ENCODE measurements at places on chromosomes 2 and 18. TPM values are rescaled to one million over a fixed set of nuclear protein-coding genes. Genes with fewer than 3 reads are reported as not detected.

DNA sequence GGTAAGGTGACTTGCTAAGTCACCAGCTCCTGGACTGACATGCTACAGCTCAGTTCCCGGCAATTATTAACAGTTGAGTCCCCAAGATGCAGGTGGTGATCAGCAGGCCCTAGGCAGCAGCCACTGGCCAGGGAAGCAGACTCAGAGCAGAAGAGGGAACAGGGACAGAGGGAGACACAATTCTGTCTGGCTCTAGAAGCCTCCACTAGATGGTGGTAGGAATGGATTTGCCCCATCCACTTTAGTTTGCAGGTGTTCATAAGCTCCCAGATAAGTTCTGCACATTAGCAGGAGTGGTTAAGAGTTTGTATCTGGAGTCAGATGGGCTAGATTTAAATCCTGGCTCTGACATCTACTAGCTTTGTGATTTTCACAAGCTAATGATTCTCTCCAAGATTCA lies 25.5 kb upstream of the SLC1A4 start:
- DNase-seq: no peak

GRCh38 chr2:31196622-31197021 lies 20.7 kb downstream of the CAPN14 start:
- DNase-seq: no peak

GRCh38 chr2:136281281-136282114 lies 163.5 kb upstream of the CXCR4 start:
- DNase-seq: no peak

DNA sequence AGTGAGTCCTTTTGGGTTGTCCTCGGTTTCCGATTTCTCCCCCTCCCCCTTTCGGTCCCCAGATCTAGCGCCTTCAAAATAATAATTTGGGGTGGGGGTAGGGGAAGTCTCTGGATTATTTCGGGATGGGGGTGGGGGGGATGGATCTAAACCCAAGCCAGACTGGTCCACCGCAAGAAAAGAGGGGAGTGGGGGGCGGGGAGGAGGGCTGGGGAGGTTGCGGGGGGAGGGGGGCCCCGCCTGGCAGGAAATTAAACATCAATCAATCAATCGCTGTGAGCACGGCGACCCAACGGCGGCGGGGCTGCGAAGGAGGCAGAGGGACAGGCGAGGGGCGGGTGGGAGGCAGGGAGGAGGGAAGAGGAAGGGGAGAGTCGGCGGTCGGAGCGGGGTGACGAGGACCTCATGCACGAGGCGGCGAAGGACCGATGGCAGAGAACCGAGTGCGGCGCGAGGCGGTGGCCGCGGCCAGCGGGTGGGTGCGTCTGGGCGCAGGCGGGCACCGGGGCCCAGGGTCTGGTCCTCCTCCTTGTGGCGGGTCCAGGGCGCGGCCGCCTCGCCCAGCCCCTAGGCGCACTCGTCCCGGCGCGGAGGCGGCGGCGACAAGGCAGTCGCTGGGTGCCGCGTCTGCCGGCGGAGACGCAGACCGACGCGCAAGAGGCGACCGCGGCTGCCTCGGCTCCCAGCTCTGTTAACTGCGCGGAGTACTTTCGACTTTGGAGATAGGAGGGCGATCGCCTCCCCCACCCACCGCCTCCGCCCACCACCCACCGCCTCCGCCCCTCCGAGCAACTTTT lies 468 bp upstream of the SATB2 start:
- DNase-seq: peak; percentile 59

- no peak for DNase-seq
These were observed 89.5 kb upstream of the STK39 start for GRCh38 chr2:168336786-168337388.

ASIC4 gene
- total RNA-seq: 0.30 TPM

- peak; percentile 72 for DNase-seq
These were observed 21.7 kb upstream of the RAB10 start for GRCh38 chr2:26011990-26012856.

DNA sequence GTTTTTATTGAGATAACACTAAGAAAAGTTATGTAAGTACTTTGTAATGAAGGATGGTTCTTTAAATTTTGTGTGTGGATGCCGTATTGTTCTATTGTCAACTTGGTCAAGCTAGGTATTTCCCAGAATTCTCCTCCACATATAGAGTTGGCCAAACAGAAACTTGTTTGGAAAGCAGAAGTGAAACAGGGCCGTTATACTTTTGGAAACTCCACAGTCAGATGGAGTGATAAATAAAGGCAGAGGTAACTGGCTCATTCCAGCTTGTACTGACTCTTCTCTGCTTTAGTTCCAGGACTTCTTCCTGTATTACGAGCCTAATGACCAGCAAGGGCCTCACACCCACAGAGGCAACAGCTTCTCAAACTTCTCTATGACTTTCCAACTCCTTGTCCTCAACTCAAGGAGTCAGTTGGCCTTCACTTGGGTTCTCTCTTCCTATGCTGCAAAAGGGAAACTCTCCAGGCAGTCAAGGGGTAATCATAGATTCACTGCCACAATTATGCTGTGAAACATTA lies 16.4 kb upstream of the STARD7 start:
- no peak for DNase-seq

DNA sequence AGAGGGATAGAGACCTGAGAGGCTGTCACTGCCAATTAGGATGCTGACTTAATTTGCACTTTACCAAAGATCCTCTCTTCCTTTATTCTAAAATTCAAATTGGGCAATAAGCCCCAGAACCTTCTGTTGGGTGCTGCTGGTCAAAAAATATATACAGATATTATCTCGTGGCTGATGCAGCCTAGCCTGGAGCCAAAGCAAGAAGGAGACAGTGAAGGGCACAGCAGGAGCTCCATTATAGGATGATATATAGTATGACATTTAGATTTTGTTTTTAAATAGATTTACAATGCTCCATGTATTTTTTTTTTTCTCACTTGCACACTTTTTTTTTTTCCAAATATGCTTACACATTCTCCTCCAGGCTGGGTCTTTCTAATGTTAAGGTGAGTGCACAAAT lies 579.3 kb downstream of the PIK3C3 start:
- DNase-seq: no peak

DNA sequence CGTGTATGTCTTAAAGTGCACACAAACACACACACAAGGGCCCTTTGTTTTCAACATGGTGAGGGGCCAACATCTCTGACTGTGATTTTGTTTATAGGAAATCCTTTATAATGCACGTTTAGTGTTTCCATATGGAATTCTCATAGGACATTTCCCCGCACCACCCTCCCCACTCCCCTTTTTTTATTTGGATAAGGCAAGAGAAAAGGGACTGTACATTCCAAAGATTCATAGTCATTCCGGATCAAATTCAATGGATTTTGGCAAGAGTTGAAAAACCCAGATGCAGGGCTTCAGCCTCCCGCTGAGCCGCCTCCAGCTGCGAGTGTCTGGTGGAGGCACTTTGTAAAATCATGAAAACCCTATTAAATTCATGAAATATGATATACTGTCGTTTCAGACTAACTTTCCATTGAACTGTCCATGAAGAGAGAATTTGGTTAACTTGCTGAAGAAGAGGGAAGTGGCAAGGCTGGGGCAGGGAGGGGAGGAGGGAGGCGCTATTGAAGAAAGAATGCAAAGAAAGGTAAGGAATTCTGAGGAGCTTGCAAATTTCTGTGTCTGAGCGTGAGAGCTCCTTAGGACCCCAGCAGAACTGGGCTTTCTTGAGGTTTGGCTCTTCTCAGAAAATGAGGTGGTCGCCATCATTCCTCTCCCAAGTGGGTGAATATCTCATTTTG lies 25.8 kb upstream of the SLC14A2 start:
- DNase-seq: peak; percentile 67

DNA sequence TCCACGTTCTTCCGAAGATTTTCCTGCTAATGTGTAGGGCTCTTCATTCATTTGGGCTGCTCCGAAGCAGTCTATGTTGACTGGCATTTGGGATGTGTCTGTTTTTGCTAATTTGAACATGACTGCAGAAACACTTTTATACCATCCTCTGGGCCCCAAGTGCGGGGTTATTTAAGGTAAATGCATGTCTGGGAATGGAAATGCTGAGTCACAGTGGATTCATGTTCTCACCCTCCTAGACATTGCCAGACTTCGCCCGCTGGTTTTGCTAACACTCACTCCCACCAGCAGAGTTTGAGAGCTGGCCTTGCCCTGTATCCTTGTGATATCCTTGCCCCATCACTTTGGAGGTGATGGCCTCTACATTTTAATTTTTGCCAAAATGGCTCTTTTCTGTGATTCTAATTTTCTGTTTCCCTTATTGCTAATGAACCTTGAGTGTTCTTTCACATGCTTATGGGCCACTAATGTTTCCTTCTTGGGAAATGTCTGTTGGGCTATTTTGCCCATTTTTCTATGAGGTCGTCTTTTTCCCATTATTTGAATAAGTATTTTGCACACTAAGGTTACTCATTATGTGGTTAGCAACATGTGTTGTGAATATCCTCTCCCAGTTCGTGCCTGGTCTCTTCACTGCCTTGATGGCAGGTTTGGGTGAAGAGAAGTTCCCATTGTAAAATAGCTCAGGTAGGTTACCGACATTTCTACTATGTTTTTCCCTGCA lies 204.1 kb downstream of the GLI2 start:
- DNase-seq: no peak

METTL21A gene
- 9.4 TPM for total RNA-seq

MARCO gene
- 1.6 TPM for total RNA-seq

GRCh38 chr2:54619660-54620231 lies 103.7 kb upstream of the EML6 start:
- DNase-seq: no peak

GRCh38 chr2:33313039-33313438 lies 163.4 kb upstream of the RASGRP3 start:
- no peak for DNase-seq

SIX3 gene
- 0.20 TPM for total RNA-seq

GKN1 gene
- total RNA-seq: not detected

GRCh38 chr2:130912471-130912870 lies 75.8 kb downstream of the ARHGEF4 start:
- no peak for DNase-seq

- DNase-seq: no peak
These were observed 131.5 kb downstream of the SOCS6 start for GRCh38 chr18:70420146-70420898.

CXXC1 gene
- 23.2 TPM for total RNA-seq

SETBP1 gene
- 21.0 TPM for total RNA-seq

DNA sequence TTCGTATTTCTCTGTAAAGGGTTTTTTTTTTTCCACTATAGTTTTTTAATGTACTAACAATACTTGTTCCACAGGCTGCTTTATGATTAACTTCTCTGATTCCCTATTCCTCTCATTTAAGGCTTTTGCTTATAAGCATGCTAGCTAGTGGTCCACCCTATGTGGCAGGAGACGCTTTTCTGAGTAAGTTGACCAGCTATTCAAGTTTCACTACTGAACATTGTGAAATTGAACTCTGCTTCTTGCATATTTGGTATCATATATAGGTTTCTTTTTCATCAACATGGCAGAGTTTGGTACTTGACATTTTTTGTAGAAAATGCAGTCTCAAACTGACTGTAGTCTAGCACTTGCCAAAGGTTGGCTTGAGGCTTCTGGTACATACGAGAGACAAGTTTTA lies 74.2 kb downstream of the OTX1 start:
- no peak for DNase-seq

- DNase-seq: no peak
These were observed 16.7 kb upstream of the MRO start for GRCh38 chr18:50836521-50836957.

GRCh38 chr2:109166811-109167210 lies 37.8 kb downstream of the SH3RF3 start:
- no peak for DNase-seq

DNA sequence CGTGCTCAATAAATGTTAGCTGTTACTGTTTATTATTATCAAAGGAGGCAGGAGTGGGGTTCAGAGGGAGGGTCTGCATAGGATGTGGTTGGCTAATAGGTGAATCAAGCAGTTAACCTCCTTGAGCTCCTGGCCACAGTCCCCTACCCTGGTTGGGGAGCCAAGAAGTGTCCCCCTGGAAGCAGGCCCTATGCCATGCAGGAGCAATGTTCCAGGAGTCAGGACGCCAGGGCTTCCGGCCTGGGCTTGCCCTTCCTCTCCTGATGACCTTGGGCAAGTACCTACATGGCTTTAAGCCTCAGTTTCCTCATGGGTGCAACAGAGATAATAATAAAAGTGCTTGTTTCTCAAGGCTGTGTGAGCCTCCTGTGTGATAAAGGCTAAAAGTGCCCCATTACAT lies 84.9 kb downstream of the DYSF start:
- DNase-seq: no peak

SH3BP4 gene
- total RNA-seq: 14.9 TPM

ST6GAL2 gene
- not detected for total RNA-seq

GRCh38 chr2:9889812-9890261 lies 46.6 kb downstream of the TAF1B start:
- no peak for DNase-seq

BOK gene
- 1.3 TPM for total RNA-seq

DNA sequence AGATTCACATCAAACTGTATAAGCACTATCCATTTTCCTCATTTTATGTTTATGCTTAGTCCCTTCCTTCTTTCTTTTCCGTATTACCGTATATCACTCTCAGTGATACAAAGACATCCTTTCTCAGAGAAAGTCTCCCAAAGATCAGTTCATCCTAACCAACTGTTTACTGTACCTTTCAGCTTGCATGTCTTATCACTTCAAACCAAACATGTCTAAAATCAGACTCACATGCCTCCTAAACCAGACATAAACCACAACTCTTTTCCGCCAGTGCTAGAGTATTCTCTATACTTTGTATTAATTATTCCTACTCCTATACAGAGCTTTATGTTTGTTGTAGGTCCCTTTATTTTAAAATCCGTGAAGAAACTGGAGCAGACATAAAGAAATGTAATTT lies 41.5 kb downstream of the KCMF1 start:
- no peak for DNase-seq

MRO gene
- total RNA-seq: 1.7 TPM

Data from psoas muscle (tissue), 8 donors.